SHP77 treated with DMSO at 0.1 percent for 48 hours (cell line): ENCODE measurements at places on chromosomes 7 and 10.
A peak's percentile ranks its signal among the peaks of the same experiment; 100 is the strongest.

DNA sequence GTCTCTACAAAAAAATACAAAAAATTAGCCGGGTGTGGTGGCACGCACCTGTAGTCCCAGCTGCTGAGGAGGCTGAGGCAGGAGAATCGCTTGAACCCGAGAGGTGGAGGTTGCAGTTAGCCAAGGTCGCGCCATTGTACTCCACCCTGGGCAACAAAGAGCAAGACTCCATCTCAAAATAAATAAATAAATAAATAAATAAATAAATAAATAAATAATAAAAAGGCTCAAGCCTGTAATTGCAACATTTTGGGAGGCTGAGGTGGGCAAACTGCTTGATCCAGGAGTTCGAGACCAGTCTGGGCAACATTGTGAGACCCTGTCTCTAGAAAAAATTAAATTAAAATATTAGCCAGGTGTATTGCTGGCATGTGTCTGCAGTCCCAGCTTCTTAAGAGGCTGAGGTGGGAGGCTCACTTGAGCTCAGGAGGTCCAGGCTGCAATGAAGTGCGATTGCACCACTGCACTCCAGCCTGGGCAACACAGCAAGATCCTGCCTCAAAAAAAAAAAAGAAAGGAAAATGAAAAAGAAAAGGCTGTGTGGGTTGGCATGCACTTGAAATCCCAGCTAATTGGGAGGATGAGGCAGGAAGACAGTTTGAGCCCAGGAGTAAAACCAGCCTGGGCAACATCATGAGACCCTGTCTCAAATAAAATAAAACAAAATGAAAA is 27.6 kb upstream of the SRGN start:
- no peak for DNase-seq

DNA sequence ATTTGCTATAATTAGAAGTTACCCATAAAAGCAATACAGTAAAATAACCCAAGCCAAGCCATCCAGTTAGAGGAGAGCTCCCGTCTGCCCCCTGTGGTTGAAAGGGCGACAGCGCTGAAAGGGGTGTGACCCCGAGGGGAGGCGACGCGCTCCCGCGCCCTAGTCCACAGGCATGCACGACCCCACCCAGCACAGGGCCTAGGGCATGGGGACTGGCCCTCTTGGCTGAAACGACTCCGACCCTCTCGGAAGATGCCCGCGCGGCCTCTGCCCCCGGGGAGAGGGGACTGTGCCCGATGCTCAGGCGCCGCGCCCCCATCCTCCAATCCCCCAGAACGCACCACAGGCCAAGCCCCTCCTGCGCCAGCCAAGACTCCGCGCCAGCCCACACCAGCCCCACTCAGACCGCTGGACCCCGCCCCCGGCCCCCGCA is 64.0 kb downstream of the CSGALNACT2 start:
- DNase-seq, result no peak

DNA sequence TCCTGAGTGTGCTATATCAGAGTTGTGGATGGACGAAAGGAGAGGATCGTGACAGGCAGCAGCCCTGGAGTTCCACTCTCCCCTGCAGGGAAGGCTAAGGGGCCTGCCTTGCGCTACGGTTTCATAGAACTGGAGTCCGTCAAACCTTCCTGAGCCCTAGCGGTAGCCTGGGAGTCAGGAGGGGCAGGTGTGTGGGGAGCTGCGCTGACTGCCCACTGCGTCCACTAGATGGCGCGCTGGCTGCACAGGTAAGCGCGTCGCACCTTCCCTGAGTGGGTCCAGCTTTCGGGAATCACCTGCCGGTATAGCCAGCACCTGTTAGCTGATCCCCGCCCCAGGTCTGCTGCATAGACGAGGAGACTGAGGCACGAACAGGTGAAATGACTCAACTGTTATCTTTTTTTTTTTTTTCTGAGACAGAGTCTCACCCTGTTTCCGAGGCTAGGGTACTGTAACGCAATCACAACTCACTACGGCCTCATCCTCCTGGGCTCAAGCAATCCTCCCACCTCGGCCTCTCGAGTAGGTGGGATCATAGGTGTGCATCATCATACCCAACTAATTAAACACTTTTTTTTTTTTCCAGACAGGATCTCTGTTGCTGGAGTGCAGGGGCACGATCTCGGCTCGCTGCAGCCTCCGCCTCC is 20.2 kb upstream of the BAIAP2L1 start:
- peak; percentile 42 for DNase-seq

DNA sequence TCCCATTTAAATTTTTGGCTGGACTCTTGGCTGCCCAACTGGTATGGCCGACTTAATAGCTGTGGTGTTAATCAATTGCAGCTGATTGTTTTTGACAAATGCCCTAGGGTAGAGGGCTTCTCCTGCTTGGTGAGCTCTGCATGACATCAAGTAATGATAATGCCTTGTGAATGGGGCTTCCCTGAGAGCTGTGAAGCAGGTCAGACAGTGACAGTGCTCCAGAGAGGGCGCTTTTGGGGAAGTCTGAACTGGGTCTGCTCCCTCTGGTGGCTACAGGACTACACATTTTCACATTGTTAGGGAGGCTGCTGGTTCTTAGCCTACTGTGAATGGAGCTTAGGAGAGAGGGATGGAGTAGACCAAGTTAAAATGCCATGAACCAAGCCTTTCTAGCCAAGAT is 98.8 kb downstream of the SDK1 start:
- DNase-seq, result peak; percentile 24

- DNase-seq, result no peak
These were observed at the start of gene ECHDC3 for GRCh38 chr10:11742009-11742778. Gene ECHDC3, plus strand, starts transcription at chr10:11742382. Its CDS starts 195 bp downstream, at chr10:11742577.

DNA sequence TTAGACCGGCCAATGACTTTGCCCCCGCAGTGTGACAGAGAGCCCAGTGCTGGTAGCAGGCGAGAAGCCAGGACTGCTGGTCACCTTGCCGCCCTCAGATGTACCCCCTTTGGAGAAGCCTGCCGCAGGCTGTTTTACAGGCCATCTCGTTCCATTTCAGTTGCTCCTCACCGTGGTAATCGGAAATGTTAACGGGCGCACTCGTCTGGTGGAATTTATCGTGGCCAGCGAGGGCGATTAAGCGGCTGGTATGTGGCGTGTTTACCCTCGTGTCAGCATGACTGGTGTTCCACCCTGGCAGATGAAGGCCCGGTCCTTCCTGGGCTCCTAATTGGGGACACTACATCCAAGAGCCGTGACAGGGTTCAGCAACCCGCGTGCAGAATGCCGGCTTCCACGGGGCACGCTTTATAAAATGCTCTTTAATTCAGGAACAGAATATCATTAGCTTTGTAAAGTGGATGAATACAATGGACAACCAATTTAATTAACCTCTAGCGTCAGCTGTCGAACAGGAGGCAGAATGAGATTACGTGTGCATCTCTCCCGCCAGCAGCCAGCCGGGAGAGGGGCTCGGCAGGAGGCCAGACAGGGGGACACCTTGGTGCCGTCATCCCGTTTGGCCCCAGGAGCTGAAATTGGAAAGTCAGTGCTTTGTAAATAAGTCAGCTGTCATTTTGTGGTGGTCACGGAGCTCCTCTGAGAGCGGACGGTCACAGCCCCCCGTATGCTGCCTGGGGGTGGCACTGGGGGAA is 108.3 kb downstream of the NKX6-2 start:
- no peak for DNase-seq

GRCh38 chr7:79317728-79318127 is 135.7 kb downstream of the MAGI2 start:
- no peak for DNase-seq

DNA sequence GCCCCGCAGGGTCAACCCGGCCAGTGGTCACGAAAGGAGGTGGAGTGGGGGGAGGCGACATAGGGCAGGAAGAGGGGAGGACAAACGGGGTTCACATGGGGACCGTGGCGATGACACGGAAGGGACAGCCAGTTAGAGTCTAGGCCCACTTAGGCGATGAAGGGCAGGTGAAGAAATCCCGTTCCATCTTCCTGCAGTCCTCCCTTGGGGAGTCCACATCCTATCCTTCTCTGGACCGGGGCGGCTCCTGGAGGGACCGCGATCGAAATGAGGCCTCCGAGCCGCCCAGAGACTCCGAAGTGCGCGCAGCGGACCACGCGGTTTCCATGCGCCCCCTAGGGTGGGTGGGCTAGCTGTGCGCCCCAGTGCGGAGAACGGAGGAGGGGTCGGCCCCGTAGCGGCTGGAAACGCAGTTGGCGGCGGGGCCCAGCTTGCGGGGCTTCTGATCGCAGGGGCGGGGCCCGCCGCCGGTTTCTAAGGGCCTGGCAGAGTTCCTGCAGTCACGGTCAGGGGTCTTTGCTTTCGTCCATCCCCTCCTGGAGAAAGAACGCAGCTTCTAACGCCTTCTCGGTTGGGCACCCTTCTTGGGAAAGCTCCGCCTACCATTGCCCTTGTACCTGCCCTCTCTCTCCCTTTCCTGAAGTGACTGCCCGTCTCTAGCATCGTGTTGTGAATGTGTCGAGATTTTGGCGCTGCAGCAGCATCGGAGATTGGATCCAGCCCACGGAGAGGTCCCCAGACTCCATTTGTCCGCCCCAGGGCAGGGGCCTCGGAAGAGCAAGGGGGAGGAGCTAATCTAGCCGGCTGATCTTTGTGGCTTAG is 17.9 kb upstream of the TMEM225B start:
- no peak for DNase-seq

- no peak for DNase-seq
These were observed 11.9 kb downstream of the LRRC4 start for GRCh38 chr7:128019288-128019687.

- no peak for DNase-seq
These were observed 239.5 kb upstream of the PPP1R3A start for GRCh38 chr7:114158275-114158674.

DNA sequence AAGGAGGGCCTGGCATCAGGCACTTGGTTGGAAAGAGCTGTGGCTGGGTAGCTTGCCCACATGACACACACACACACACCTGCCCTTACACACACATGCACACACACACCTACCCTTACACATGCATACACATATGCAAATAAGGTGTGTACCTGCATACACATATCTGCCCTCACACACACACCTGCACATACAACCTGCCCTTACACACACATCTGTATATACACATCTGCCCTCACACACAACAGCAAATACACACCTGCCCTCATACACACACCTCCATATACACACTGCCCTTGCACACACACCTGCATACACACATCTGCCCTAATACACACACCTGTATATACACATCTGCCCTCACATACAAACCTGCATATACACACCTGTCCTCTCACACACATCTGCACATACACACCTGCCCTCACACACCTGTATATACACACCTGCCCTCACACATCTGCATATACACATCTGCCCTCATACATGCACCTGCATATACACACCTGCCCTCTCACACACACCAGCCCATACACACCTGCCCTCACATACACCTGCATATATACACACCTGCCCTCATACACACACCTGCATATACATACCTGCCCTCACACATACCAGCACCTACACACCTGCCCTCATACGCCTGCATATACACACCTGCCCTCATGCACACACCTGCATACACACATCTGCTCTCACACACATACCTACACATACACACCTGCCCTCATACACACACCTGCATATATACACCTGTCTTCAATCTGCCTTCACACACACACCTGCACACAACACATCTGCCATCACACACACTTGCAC is 82.9 kb downstream of the GRID1 start:
- DNase-seq, result no peak

- DNase-seq, result no peak
These were observed 660.7 kb upstream of the FOXK1 start for GRCh38 chr7:4021413-4021812.

DNA sequence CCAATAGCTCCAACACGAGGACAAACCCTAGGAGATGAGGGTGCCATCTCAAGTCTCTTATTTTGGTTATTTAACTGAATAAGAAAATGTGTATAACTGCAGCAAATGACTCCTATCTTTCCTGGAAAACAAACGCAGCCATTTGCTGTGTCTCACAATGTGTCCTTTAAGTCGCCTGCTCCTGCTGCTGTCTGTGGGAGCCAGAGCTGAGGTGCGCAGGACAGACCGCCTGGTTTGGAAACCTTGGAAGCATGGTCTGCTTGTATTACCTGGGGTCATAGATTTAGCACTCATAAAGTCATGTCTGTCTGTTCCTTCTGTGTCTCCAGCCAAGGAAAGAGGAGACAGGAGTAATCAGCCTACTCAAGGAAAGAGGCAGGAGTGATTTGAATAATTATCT is 760.2 kb downstream of the GRID1 start:
- DNase-seq, result no peak

GRCh38 chr10:97353945-97354344 is 19.4 kb upstream of the FRAT2 start:
- DNase-seq, result no peak

GRCh38 chr10:866577-866941 is 64.9 kb downstream of the LARP4B start:
- DNase-seq, result no peak

DNA sequence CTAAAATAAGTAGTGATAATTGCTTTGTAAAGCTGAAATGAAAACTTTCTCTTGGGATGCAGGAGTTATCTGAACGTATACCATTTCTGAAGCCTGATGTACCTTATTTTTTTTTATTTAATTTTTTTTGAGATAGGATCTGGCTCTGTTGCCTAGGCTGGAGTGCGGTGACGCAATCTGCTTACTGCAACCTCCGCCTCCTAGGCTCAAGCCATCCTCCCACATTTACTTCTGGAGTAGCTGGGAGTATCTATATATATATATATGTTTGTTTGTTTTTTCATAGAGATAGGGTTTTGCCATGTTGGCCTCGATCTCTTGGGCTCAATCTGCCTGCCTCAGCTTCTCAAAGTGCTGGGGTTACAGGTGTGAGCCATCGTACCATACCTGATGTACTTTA is 2.4 kb downstream of the PMPCB start:
- no peak for DNase-seq

DNA sequence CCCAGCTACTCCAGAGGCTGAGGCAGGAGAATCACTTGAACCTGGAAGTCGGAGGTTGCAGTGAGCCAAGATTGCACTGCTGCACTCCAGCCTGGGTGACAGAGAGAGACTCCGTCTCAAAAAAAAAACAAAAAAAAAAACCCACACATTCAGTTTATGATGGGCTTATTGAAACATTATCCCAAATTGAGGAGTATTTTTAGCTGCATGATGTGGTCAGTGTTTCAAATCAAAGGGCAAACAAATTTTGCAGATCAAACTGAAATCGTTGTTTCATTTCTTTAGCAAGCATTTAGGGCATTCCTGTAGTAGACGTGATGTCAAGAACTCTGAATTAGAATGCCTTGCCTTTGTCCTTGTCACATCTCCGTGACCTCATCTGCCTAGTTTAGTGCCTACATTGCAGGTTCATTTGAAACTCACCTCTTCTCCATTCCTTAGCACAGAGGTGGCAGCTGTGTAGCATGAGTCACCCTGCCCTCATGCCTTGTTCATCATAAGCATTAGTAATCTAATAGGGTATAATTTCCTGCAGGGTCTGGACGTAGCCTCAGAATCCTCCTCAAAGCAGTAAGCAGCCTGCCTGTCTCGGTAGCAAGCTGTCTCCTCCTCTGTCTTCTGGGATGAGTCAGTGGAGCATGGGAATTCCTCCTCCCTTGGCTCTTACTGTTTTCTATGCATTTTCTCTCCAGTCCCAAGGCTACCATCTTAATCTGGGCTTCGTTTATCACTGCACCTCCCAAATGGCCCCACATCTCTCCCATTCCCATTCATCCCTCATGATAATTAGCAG is 73.8 kb downstream of the CUL1 start:
- no peak for DNase-seq

- no peak for DNase-seq
These were observed 8.7 kb upstream of the SAMD9L start for GRCh38 chr7:93156884-93157283.
